ENCODE measurements at places on chromosomes 5 and 9.

GRCh38 chr9:72779614-72780013 lies 173.2 kb downstream of the ALDH1A1 start:
- no peak for DNase-seq

- no peak for DNase-seq
Observed at GRCh38 chr9:33239921-33240320, at the start of gene SPINK4. Gene SPINK4, plus strand, starts transcription at chr9:33240167. Its CDS starts 42 bp downstream, at chr9:33240209.

- DNase-seq, result no peak
Observed at GRCh38 chr9:33436445-33436844, 10.9 kb downstream of the AQP3 start.

DNA sequence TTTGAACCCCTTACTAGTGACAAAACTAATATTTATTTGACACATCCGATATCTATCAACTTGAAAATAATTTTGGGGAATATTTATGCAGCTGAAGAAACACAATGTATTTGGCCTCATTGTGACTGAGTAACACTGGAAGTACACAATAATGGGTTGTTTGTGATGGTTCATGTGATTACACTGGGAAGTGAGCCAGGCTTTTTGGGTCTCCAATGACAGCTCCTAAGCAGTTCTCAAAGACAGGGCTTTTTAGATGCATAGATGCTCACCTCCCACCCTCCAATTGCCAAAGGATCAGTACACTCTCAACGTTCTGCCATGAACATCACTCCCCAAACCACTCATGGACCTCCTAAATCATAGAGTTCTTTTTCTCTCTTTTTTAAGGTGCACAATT lies 170.0 kb downstream of the SLC24A2 start:
- no peak for DNase-seq

GRCh38 chr9:137278061-137278701 lies 655 bp downstream of the TOR4A start:
- no peak for DNase-seq
